ENCODE measurements at places on chromosomes 3 and 15.
A peak's percentile ranks its signal among the peaks of the same experiment; 100 is the strongest.

- no peak for DNase-seq
These were observed 64.5 kb downstream of the KLHL25 start for GRCh38 chr15:85730001-85730820.

DNA sequence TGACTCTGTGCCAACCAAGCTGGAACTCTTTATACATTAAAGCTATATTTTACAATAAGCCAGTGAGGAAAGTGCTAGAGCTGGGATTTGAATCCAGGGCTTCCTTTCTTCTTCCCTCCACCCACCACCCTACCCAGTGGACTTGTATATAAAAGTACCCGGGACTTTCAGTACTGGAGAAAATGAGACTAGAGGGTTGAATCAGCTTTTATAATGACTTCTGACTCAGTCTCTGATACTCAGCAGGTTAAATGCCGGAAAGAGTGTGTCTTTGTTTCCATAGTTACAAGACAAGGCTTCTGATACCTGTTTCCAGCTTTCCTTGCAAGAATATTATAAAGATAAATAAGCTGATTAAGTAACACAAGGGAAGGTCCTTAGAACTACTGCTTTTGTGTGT, 80.9 kb downstream of the FRMD4B start:
- DNase-seq: no peak

GRCh38 chr3:168053115-168053514, 42.6 kb downstream of the GOLIM4 start:
- DNase-seq: no peak

GRCh38 chr3:7630925-7631324, 770.0 kb downstream of the GRM7 start:
- no peak for DNase-seq

- DNase-seq: no peak
These were observed 284.9 kb upstream of the IGF1R start for GRCh38 chr15:98363416-98363815.

GRCh38 chr15:69648212-69648611, 195.6 kb downstream of the RPLP1 start:
- no peak for DNase-seq

- no peak for DNase-seq
These were observed 33.9 kb downstream of the PIK3CA start for GRCh38 chr3:179181993-179182551.

GRCh38 chr3:25697553-25697952, 32.8 kb upstream of the TOP2B start:
- DNase-seq: no peak

DNA sequence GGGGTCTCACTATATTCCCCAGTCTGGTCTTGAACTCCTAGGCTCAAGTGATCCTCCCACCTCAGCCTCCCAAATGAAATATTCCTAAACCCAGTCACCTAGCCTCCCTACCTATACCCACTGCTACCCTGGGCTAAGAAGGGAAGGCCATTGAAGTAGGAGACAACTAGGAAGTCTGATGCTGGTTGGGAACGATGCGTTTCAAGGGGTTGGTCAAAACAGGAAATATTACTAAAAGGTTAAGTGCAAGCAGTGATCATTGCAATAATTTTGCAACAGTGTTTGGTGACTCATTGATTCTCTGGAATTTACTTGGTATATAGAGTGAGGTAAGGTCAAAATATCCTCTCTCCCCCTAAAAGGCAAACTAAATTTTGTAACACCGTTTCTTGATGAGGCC, 4.6 kb upstream of the UQCRC1 start:
- DNase-seq: no peak

DNA sequence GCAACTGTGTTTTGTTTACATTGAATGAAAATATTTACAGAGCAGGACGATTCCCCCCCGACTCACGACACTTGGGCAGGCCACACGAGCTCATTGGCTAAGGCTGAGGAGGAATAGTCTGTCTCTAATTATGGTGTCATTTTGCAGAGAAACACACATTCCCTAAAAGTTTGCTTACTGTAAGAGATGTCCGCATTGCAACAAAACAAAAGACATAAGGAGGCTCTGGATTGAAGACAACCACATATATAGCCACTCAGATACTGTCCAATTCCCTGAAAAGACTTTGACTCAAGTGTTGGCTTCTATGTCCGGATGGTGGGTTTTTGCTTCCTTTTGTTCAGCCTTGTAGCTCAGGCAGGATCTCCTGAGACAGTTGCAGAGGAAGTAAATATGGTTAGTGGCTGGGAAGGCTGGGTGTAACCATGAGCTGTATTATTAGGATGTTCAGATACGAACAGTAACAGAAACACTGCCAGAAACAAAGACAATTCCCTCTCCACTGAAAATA, 170.4 kb downstream of the KLHL25 start:
- DNase-seq: no peak

- DNase-seq: no peak
These were observed 12.2 kb downstream of the RNF123 start for GRCh38 chr3:49701388-49702077.

DNA sequence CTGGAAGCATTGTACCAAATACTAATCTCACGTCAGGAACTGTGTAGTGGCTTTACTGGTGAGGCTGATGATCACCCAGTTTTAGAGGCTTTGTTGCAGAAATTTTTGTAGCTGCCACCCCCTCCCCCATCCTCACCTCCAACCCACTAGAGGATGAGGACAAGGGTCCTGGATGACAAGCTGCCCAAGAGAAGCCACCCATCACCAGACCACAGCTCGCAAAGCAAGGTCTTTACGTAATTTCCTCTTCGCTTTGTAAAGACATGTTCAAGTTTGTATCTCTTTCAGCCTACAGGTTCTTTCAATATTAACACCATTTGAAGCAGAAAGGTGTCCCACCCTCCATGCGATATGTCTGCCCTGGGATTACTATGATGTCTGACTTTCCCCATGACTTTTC, 74.2 kb downstream of the LDHAL6B start:
- no peak for DNase-seq

- no peak for DNase-seq
These were observed 150.6 kb upstream of the FRMD4B start for GRCh38 chr3:69536306-69537020.

- DNase-seq: no peak
These were observed 224.9 kb upstream of the ZNF717 start for GRCh38 chr3:76010252-76010651.

GRCh38 chr15:55775316-55775715, 32.4 kb upstream of the PRTG start:
- DNase-seq: no peak

GRCh38 chr3:126441256-126441880, 34.3 kb downstream of the ZXDC start:
- no peak for DNase-seq

DNA sequence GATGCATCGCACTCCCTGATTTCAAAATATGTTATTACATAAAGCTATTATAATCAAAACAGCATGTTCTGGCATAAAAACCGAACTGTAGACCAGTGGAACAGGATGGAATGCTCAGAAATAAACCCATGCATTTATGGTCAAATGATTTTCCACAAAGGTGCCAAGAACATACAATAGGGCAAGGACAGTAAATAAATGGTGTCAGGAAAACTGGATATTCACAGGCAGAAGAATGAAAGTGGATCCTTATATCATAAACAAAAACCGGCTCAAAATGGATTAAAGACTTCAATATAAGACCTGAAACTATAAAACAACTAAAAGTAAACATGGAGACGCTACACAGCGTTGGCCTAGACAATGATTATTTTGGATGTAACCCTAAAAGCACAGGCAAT, 22.6 kb downstream of the USP50 start:
- no peak for DNase-seq

DNA sequence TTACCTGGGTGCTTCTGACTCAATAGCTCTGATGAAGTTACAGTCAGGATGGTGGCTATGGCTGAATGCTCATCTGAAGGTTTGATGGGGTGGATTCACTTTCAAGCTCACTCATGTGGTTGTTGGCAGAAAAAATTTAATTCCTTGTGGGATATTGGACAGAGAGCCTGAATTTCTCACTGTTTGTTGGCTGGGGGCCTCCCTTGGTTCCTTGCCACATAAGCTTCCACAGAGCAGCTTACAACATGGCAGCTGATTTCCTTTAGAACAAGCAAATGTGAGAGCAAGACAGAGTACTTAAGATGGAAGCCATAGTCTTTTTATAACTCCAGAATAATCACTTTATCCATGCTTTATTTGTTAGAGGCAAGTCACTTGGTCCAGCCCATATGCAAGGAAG, 150.6 kb downstream of the PPM1L start:
- no peak for DNase-seq

DNA sequence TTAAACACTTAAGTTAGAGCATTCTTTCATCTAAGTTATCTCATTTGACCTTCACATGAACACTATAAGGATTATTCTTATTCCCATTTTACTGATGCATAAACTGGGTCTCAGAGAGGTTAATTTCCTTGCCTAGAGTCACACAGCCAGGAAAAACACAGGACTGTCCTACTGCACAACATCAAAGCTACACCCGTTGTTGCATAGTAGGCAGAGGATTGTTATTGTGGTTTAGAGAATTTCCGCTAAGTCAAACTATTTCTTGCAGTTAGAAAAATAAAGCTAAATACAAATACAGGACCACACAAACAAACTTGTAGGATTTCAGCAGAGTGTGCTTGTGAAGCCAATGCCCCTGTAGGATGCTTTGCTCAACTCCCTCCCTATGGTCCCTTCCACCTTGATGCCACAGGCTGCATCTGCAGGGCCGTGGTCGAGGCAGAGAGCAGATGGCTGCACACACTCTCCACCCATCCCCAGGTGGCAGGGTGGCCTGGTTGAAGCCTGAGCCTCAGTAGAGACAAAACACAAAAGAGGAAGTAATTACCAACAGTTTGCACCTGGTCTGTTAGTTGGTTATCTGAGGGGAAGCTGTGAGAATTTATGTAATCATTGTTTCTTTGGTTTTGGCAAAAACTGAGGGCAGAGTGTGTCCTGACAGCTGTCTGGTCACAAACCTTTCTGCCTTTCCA, 41.1 kb upstream of the SKOR1 start:
- DNase-seq: peak; percentile 75

DNA sequence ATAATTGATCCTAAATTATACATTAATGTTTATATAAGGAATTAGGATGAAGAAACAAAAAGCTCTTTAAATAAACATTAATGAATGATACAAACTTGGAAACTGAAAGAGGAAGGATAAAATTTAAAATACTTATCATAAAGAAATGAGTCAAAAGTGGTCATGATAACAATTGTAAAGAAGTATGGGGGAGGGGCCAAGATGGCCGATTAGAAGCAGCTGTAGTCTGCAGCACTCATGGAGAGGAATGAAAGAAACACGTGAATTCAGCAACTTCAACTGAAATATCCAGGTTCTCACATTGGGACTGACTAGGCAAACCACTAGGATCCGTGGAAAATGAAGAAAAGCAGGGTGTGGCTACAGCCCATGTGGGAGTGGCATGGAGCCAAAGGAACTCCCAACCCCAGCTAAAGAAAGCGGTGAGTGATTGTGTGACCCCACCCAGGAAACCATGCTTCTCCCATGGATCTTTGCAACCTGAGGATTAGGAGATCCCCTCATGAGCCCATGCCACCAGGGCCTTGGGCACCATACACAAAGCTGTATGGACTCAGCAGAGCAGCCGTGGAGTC, 13.1 kb upstream of the CP start:
- DNase-seq: no peak

- no peak for DNase-seq
These were observed 5.0 kb downstream of the AEN start for GRCh38 chr15:88625943-88626741.

GRCh38 chr3:60707452-60708020, 543.7 kb downstream of the FHIT start:
- DNase-seq: no peak

- no peak for DNase-seq
These were observed 32.3 kb downstream of the ZNF710 start for GRCh38 chr15:90033448-90033847.

DNA sequence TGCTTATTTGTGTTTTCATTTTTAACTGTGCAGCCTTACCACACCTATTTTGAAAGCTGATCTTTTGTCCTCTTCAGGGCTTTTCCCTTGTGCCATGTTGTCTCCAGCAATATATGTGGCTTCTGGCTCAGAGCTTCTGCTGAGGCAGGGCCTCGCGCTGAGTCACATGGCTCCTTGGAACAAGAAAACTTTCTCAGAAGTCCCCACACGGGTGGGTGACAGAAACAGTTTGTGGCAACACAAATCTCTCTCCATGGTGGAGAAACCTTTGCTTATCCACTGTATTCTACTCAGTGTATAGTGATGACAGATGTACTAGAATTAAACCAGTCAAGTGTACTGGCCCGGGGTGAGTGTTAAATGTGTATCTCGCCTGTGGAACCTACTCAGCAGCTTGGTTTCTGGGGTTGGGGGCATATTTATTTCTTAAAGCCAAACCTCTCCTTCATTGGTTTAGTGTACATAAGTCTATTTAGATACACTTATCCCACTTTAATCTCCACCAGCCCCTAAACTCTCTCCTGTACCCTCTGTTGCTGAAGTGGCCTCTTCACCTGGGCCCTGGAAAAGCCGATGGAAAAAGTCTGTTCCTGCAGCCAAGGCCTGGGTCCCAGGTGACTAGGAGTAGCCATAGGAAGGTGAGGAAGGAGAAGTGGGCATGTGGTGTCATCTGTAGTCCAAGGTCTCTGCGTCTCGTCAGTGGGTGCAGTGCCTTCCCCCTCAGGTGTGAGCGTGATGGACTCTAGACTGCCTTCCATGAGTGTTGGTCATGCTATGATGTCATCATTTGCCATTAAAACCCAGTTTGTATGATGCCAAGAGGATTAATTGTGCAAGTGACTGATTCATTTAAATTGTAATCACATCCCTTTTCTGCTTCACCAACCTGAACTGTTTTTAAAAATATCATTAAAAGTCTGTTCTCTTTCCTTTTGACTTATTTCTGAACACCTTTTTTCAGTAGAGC, 3.2 kb upstream of the FBXL22 start:
- no peak for DNase-seq

GRCh38 chr3:87120881-87121280, 106.2 kb upstream of the CHMP2B start:
- DNase-seq: no peak

- no peak for DNase-seq
These were observed 288.1 kb upstream of the NECTIN3 start for GRCh38 chr3:110783541-110783940.

GRCh38 chr3:74390121-74390877, 224.2 kb downstream of the CNTN3 start:
- DNase-seq: no peak

DNA sequence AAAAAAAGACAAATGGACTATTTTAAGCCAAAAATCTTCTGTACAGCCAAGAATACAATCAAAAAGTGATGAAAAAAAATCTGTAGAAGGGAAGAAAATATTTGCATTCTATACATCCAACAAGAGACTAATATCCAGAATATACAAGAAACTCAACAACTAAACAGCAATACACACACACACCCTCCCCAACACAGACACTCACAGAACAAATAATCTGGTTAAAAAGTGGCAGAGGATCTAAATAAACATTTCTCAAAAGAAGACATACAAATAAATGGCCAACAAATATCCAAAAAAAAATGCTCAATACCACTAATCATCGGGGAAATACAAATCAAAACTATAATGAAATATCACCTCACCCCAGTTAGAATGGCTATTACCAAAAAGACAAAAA, 209.0 kb upstream of the ZNF385D start:
- DNase-seq: no peak

Measured in CD4-positive, alpha-beta T cell treated with Interferon gamma for 1 hour (primary cell).